ENCODE measurements at places on chromosomes 6 and 20.
A peak's percentile ranks its signal among the peaks of the same experiment; 100 is the strongest.

GRCh38 chr6:8633762-8634161, 198.4 kb upstream of the SLC35B3 start:
- DNase-seq: no peak

DNA sequence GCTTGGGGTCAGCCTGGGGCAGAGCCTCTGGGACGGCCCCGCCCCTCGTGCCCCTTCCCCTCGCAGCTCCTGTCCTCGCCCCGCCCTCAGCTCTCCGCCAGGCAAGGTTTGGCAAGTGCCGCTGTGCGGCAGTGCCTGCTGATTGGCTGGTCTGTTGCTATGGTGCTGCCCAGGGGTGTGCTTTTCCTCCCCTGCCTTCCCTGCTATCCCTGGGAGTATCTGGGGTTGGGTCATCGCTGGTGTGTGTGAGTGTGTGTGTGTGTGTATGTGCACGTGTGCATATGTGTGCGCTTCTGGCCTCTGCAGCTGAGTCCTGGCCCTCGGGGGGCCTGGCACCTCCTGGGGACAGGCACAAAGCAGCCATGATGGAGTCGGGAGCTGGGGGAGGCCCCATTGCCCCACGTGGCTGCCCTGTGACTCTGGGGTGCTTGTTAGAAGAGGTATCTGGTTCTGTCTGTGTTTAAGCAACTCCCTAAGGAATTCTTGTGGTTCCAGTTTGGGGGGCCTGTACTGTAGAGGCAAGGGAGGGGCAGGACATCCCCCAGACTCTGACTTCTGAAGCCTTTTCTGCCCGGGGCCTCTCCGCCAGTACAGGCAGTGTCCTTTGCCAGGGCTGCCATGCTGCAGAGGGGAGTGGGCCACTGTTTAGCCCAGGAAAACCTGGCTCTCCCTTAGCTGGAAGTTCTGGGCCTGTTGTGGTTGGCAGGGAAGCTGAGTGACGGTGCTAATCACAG, 6.9 kb downstream of the RTEL1 start:
- no peak for DNase-seq

DNA sequence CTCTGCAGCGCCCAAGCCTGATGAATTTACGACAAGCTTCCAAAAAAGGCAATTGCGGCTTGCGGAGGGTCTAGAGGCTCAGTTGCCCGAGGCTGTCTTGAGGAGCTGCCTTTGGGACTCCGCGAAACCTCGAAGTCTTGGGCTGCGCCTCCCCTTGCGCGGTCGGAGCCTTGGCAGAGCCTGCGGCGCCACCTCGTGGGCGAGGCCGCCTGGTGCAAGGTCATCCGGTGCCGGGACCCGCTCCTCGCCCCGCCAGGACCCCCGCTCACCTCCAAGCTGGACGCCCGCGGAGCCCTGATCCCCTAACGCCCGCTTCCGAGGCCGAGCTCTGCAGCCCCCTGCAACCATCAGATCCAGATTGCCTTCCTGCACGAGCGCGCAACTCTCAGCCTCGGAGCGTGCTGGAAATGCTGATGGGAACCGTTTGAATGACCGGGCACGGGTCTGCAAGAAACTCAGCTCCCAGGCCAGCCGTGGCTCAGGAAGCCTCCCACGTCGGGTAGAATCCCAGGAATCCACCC, 14.9 kb upstream of the FAM210B start:
- DNase-seq: peak; percentile 22

DNA sequence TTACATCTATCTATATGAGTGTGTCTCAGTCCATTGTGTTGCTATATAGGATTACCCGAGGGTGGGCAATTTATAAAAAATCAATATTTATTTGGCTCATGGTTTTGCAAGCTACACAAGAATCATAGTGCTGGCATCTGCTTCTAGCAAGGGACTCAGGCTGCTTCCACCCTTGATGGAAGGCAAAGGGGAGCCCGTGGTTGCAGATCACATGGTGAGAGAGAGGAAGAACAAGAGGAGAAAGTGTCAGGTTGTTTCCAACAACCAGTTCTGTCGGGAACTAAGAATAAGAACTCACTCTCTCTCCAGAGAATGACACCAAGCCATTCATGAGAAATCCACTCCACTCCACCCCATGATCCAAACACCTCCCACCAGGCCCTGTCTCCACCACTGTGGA, 48.2 kb upstream of the TENT5A start:
- no peak for DNase-seq

DNA sequence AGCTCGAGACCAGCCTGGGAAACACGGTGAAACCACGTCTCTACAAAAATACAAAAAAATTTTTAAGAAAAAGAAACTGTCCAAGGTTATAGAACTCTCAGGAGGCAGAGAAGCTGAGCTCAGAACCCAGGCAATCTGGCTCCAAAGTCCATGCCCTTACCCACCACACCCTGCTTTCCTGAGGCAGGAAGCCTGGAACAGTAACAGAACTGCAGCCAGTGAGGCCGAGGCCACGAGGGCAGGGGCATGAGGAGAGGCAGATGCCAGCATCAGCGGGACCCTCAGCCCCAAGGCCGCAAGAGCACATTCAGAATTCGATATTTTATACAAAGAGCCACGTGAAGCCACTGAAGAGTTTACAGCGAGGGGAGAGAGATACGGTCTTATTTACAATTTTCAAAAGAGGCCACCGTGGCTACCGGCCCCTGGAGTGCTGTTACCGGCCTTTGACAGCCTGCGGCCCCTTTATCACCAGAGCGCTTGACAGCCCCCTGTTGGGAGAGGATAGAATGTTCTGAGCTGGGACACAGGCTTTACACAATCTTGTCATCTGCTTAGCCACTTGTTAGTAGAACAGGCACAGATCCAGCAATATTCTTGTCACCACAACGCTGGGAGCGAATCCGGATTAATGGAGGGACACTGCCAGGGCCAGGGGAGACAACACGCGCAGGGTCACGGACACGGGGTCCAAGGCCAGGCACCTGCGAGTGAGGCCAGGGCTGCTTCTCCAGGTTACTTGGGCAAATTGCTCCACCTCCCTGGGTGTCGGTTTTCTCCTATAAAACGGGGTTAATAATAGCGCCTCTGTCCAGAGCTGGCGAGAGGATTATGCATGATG, 5.6 kb downstream of the SPATA2 start:
- DNase-seq: no peak

DNA sequence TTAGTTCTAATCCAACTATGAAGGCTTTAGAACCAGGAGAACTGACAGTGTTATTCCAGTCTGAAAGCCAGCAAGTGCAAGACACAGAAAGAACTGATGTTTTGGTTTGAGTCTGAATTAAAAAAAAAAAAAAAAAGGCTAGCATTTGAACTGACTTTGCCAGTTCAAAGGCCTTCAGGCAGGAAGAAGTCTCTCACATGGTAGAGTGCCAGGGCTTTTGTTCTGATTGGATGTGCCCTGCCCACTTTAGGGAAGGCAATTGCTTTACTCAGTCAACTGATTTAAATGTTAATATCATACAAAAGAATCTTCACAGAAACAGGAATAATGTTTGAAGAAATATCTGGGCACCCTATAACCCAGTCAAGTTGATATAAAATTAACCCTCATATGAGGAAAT, 212.2 kb downstream of the HIVEP2 start:
- no peak for DNase-seq

All from astrocyte of the spinal cord (primary cell).